ENCODE measurements at places on chromosomes 5 and 9.

GRCh38 chr5:53090229-53090628 lies 19.3 kb downstream of the MOCS2 start:
- no peak for DNase-seq

DNA sequence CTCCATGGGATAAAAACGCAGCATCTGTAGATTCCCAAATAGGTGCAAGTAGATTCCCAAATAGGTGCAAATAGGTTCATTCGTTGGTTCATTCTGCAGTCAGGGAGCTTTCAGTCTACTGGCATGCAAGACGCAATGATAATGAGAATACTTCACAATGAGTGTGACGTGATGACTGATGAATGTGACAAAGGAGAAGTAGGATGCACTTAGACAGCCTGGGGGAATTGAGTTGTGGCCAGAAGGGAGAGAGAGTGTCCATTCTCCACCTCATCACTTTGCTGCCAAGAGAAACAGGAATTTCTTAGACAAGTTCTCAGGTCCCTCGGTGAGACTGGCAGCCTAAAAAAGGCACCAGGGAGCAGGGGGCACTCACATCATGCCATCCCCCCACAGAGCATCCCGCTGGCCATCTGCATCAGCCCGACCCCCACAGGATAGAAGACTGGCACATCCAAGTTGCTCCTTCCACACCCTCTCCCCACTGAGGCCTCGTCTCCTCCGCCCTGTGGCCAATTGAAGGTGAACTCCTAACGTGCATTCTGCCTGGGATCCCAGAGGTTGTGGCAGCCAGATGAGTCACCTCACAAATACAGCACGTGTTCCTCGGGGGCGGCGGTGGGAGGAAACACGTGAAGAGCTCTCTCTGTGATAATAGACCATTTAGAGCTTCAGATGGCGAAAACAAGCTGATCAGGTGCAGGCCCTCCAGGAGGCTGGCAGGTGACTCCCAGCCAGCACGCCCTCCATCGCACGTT lies 19.9 kb upstream of the KCNIP1 start:
- no peak for DNase-seq

- no peak for DNase-seq
These were observed 95.8 kb upstream of the KLF9 start for GRCh38 chr9:70510157-70510770.

GRCh38 chr5:21792748-21793147 lies 1060.4 kb downstream of the CDH12 start:
- no peak for DNase-seq

DNA sequence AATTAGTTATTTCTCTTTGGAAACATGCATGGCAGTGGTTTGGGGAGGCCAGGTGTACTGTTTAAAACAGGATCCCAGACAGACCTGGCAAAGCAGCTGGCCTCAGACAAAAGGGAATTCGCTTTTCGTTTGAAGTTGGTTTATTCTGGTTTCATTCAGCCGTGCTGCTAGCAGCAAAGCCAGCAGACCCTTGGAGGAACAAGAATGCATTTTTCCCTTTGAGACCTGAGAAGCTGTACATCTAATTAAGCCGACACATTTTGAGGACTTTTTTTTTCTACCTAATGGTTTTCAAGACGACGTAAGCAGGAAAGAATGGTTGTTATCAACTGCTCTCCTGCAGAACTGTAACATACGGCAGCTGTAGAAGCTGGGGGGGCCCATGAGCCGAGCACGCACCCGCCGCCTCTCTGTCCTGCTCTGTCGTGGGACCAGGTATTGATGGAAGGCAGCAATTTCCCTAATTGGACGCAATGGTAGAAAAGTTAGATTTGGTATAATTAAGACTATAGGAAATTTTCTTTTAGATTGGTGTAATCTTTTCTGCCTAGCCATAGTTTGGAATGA lies 13.6 kb downstream of the PLEKHG4B start:
- no peak for DNase-seq

DNA sequence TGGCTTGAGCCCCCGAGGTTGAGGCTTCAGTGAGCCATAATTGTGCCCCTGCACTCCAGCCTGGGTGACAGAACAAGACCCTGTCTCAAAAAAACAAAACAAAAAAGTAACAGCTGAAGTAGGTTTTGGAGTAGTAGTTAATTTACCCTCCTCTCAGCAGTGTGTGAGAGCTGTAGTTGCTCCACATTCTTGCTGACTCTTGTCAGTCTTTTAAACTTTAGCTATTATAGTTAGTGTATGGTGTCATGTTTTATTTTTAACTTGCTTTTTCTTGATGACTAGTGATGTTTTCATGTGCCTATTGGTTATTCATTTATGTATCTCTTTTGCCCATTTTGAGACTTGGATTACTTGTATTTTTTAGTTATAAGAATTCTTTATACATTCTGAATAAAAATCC lies 52.9 kb upstream of the DHFR start:
- DNase-seq = no peak

- no peak for DNase-seq
These were observed 121.2 kb upstream of the MAP1B start for GRCh38 chr5:71986101-71986500.

GRCh38 chr9:106467113-106467864 lies 395.7 kb upstream of the ZNF462 start:
- no peak for DNase-seq

DNA sequence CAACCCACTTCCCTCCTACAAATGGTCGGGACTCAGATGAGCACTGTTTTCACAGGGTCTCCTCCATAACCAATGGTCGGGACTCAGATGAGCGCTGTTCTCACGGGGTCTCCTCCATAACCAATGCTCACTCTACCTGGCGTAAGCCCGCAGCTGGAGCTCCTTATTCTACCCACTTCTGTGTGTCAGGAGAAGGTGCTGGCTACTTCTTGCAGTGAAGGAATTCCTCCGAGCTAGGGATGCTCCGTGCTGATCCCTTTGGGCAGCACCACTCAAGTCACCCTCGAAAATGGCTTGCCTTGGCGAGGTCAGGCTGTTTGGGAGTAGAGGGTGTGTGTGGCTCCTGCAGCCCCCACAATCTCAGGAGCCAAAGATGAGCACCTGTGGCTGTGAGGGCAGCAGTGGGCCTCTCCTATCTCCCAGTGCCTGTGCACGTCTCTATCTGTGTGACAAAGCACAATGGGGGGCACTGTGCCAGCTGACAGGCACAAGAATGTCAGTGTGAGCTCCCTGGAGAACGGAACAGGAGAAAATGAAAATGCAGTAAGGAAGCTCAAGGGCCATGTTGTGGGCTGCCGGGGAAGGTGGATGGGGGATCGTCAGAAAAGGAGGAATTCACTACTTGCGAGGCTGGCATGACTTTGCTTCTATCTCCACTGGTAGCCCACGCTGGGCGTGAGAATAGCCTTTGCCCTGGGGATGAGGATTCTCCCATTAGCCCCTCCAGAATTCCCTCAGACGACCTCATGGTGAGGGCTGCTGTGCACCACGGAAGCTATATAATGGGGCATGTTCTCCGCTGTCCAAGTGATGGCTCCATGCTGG lies 3.9 kb upstream of the BTNL9 start:
- no peak for DNase-seq

DNA sequence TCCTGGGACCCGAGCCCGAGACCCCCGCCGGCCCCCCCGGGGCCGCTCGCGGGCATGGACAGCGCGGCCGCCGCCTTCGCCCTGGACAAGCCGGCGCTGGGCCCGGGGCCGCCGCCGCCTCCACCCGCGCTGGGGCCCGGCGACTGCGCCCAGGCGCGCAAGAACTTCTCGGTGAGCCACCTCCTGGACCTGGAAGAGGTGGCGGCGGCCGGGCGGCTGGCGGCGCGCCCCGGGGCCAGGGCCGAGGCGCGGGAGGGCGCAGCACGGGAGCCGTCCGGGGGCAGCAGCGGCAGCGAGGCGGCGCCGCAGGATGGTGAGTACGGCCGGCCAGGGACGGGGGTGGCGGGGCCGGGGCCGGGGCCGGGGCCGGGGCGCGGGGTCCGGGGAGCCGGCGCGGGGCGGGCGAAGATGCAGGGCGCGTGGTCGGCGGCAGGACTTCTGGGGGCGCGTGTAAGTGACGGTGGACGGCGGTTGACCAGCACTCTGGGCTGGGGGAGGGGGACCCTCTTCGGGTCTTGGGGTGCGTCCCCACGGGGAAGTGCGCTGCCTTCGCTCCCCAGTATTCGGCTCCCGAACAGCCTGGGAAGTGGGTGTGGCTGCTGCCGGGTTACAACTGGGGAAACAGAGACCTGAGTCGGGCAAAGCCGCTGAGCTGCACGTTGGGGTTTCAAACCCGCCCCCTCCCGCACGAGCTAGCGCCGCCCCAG lies 520 bp downstream of the PRRX2 start:
- peak; percentile 49 for DNase-seq

GRCh38 chr5:8912106-8912505 lies 633.8 kb downstream of the SEMA5A start:
- DNase-seq = no peak

DNA sequence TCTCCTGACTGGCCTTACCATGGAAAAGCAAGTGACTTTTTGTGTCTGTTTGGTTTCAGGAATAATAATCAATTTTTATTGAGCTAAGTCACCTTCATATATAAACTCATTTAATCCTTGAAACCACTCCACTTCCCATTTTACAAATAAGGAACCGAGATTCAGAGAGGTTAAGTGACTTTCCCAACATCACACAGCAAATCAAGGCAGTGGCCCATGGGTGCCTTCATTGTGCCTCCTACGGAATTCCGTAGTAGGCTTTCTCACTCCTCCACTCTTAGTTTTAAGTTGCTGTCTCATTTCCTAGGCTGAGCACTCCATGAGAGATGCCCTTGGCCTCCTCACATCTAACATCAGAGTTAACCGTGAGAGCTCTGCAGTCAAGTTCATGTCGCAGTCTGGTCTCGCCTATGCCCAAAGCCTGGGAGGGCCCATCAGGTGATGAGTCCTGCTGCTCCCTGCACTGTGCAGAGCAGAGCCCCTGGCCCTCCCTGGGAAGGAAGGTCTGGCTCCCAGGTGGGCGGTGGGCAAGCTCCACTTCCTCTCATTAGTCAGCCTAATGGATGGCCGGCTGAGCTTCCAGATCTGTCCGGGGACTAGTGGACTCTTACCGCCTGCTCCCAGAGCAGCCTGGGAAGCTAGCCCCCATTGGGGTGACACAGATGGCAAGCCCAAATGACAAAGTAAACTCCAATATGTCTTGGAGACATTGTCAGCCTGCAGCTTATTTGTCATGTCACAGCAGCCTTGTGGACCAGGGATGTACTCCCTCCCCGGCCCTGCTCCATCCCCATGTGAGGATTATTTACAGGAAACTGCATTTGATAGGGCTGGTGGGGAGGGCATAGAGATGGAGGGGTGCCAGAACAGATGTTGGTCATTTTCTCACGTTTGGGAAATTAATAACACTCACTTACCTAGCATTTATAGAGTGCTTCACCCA lies 123.4 kb downstream of the MVB12B start:
- no peak for DNase-seq

- DNase-seq = no peak
These were observed 247.9 kb downstream of the TRPM3 start for GRCh38 chr9:70873506-70873905.

GRCh38 chr5:57184322-57184721 lies 10.5 kb downstream of the GPBP1 start:
- DNase-seq = no peak

DNA sequence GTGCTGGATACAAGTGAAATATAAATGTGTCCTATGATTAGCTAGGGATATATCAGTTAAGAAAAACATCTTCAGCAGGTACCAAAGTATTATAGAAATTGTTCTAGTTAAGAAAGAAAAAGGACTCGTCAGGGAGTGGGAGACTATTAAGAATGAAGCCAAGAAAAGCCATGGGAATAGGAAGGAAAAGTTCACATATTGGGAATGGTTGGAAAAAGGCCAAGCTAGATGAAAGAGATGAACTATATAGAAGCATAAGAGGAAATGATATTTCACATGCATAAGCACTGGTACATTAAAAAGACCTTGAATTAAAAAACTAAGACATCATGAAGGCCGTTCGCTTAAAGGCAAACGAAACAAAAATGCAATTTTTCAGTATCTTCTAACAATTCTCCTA lies 237.7 kb downstream of the ADAMTS6 start:
- DNase-seq = no peak

DNA sequence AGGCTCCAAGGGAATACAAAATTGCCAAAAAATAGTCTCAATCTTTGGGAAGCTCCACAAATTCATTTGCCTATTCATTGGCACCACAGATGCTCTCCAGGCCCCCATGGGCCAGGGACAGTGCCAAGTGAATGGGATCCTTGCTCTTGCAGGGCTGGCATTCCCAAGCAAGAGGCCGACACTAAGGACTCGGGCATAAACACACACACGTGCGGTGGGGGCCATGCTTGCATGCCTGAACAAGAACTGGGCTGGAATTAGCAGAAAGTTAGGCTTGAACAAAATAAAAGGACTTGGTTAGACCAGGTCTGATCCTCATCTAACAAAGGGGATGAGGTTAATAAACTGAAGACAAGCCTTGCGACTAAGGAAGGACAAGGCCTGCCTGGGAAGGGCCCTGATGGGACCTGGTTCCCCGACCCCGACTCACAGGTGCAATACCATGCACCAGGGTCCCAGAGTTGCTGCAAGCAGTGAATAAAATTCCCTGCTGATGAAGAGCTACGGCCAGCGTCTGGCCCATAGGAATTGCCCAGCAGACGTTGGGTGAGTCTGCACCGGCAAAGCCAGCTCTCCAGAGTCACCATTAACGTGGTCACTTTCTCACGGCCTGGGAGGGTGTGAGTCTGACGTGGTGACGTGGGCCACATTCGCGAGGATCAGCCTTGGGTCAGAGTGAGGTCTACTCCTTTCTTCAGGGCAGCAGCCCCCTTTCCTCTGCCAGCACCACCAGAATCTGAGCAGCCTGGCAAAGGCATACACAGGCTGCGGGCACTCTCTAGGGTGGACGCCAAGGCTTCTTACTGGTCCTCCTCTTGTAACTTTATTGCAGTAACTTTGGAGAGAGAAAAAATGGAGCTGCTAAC lies 77.4 kb upstream of the FCN1 start:
- DNase-seq = no peak
